ENCODE measurements at places on chromosomes 1 and 21. TPM values are rescaled to one million over a fixed set of nuclear protein-coding genes. Genes with fewer than 3 reads are reported as not detected.

GRCh38 chr1:2934642-2935081, 86.6 kb upstream of the ACTRT2 start:
- H3K4me3 ChIP-seq = no peak overlapping the region
- H3K4me1 ChIP-seq = no peaks in the 10 kb centered on the region
- H3K27ac ChIP-seq = no peak overlapping the region
- no peak for DNase-seq
- no peaks in the 10 kb centered on the region for H3K36me3 ChIP-seq
- peaks cover 36% of the 10 kb centered on the region for H3K27me3 ChIP-seq

DNA sequence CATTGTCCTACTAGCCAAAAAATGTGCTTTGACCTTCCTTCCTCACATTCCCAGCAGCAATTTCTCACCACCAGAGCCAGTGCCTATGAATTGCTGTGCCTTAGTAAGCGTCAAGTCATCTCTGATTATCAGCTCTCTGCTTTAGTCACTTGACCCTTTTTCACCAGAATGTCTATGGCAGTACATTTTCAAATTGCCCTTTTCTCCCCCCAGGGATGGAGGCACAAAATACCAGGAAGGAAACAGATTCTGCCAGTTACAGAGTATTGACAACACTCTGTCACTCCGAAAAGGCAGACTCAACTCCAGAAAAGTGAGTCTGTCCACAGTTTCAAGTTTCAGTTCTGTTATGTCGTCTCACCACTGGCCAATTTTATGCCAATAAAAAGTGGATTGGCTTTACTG, 167.4 kb downstream of the TNFSF18 start:
- H3K4me1 ChIP-seq = peaks cover 15% of the 10 kb centered on the region
- H3K27me3 ChIP-seq = no peaks in the 10 kb centered on the region
- no peak overlapping the region for H3K4me3 ChIP-seq
- no peak for DNase-seq
- H3K27ac ChIP-seq = no peak overlapping the region

DNA sequence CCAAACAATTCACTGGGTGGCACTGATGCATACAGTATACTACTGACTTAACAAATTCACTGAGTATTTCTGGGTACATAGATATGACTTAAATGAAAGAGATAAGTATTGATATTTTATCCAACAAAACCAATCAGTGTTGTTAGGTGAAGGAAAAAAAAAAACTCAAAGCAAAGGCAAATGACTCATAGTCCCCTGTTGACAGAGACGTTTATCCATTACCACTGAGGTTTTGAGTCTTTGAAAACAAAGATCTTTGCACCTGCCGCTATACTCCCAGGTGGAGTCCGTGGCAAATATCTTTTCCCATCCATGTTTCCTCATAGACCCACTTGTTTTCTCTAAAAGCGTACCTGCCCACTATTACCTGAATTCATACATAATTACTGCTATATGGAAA, 18.4 kb downstream of the DYNLT5 start:
- no peak overlapping the region for H3K4me3 ChIP-seq
- no peaks in the 10 kb centered on the region for H3K36me3 ChIP-seq
- DNase-seq = no peak
- H3K27me3 ChIP-seq = no peaks in the 10 kb centered on the region
- H3K4me1 ChIP-seq = no peaks in the 10 kb centered on the region

DNA sequence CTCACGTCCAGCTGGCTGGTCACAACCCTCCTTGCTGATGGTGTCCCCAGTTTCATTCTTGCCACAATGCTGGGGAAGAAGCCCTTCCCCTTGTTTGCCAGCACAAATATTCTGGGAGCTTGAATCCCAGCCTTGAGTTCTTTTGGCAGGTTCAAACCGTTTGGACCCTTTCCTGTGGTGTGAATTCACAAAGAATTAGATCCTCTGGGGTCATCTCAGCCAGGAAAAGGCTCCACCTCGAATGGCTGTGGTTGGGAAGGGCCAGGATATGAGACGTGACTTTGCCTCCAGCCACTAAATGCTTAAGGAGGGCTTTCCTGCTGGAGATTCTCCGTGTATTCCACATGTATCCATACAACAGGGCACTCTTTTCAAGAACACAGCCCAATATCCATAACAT, 66.9 kb downstream of the MRPL37 start:
- no peak overlapping the region for H3K4me3 ChIP-seq
- no peak overlapping the region for H3K27ac ChIP-seq
- peaks cover 28% of the 10 kb centered on the region for H3K4me1 ChIP-seq
- H3K27me3 ChIP-seq = no peaks in the 10 kb centered on the region
- no peak for DNase-seq

GRCh38 chr1:228538831-228539230, 51.6 kb downstream of the RNF187 start:
- no peak for DNase-seq
- no peaks in the 10 kb centered on the region for H3K36me3 ChIP-seq
- no peak overlapping the region for H3K27ac ChIP-seq
- no peaks in the 10 kb centered on the region for H3K27me3 ChIP-seq
- H3K4me1 ChIP-seq = peaks cover 12% of the 10 kb centered on the region
- H3K4me3 ChIP-seq = no peak overlapping the region

GRCh38 chr1:110060034-110060661, 10.3 kb downstream of the ALX3 start:
- H3K27ac ChIP-seq = no peak overlapping the region
- H3K4me3 ChIP-seq = no peak overlapping the region
- H3K36me3 ChIP-seq = peaks cover 21% of the 10 kb centered on the region
- H3K4me1 ChIP-seq = no peaks in the 10 kb centered on the region
- H3K27me3 ChIP-seq = no peaks in the 10 kb centered on the region

Gene PROK1
- total RNA-seq = 0.38 TPM

Gene CCDC181
- not detected for total RNA-seq

Gene GUCA2B
- total RNA-seq = not detected

Gene SYT11
- 3.2 TPM for total RNA-seq

Gene GIPC2
- 0.67 TPM for total RNA-seq
